ENCODE measurements at places on chromosomes 7 and 10.

DNA sequence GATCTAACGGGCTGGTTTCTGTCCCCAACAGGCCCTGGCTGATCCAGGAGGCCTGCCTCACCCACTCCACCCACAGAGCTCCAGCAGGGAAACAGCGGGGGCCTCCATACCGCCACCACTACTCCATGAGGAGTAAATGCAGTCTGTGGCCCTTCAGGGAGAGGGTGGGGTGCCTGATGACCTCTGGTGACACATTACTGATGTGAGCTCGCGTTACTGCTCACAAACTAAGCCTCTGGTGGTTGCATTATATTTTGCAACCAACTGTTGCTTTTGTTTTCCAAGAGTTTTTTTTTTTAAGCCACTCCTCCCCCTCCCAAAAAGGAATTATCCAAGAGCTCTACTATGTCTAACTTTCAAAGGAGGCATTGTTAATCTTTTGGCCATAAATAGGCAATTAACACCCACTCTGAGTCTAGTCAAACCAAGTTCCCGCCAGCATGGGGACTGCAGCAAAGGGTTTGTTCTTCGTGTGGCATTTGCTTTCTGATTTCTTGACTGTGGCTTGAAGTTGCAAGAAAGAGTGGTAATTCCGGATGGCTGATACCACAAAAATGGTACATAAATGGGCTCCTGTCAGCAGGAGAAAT lies 72.6 kb downstream of the FAM53B start:
- peak; percentile 56 for DNase-seq

DNA sequence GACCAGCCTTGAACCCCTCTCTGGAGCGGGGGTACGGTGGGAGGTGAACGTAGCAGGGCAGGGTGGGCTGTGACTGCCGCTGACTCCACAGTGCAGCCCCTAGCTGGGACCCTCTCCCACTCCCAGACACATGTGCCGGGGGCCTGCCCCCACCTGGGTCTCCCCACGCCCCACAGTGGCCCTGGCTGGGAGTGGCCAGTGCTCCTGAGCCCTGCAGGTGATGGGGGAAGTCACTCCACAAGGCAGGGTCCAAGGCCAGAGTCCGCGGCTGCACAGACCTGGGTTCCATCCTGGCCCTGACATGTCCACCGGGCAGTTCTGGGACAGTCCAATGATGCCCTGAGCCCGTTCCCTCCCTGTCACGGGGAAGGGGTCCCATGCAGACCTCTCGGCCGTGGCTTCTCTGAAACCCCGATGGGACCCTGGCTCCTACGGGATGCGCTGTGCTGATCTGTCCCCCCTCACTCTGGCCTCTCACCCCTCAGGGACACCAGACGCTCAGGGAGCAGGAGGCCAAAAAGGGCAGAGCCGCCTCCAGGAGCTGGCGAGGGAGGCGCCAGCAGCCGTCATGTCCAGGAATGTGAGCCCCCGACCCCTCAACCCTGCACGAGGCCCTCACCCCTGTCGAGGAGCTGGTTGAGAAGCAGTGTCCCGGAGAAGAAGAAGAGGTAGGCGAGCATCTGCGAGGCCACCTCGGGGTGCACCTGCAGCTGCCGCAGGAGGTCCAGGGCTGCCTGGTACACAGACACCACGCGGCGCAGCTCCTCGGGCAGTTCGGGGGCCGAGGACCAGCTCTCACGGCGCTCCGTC lies 40.4 kb downstream of the AP5Z1 start:
- DNase-seq, result no peak

- DNase-seq, result no peak
Measured at GRCh38 chr7:21023841-21024484, 237.3 kb upstream of the SP8 start.

DNA sequence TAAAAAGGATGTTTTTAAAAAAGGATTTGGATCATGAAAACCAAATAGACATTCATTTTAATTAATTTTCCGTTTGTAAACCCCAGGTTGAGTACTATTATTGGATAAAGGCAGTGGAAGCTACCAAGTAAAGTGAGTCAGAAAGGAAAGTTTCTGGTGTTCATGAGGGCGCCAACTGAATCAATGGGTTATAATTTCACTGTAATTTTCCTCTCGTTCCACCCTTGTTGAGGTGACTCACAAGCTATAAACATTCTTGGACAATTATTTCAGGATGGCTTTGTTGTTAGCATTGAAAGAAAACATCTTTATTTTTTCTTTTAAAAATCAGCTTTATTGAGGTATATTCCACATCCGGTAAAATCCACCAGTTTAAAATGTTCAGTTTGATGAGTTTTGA lies 5.1 kb upstream of the FAM133B start:
- no peak for DNase-seq

- no peak for DNase-seq
Measured at GRCh38 chr10:77029777-77030717, 607.6 kb downstream of the KCNMA1 start.

DNA sequence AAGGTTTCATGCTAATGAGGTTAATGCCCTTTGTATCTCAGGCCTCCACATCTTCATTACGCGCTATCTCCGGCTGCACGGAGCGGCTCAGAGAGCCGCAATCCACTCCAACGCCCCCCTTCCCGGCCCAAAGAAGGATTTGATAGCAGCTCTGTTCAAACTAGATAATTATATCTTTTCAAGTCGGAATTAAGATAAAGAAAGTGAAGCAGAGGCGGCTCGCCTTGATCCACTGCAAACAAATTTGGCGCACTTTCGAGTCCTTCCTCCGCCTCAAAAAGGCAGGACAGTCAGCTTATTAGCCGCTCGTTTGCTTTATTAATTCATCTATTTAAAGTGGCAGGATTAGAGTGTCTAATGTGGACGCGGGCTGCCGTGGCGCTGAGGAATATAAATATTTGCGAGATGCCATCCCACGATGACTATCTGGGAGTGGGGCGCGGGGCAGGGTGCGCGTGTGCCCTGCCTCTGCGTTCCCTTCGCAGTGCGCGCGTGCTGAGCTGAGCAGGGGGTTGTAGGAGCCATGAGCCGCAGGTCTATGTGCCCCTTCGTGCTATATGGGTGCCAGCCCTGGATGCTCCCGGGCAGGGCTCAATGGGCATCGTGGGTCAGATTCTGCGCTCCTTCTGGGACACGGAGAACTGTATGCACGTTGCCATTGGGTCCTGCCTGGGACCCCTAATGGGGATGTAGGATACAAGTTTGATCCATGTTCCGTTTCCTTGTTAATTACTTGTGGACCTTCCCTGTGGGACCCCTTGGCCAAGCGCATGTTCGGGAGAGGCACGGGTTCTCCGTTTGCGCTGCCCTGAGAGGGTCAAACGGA lies 9.0 kb downstream of the EMX2 start:
- no peak for DNase-seq

GRCh38 chr10:111093741-111094380 lies 17.0 kb downstream of the ADRA2A start:
- no peak for DNase-seq

DNA sequence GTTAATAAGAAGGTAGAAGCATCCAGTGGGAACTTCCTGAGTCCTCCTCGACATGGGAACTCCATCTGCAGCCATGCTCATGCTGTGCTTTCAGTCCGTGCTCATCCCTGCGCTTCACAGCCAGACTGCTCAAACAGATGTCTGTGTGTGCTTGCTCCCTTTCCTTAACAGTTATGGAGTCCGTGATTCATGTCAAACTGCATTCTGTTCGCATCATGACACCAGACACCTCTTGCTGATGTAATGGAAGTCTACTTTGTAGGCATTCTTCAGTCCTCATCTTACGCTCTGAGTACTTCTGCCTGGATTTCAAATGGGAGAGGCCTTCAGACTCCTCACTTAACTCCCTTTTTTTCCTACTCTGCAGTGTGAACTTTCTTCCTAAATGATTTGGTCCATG lies 304.9 kb downstream of the SUGCT start:
- DNase-seq, result no peak

DNA sequence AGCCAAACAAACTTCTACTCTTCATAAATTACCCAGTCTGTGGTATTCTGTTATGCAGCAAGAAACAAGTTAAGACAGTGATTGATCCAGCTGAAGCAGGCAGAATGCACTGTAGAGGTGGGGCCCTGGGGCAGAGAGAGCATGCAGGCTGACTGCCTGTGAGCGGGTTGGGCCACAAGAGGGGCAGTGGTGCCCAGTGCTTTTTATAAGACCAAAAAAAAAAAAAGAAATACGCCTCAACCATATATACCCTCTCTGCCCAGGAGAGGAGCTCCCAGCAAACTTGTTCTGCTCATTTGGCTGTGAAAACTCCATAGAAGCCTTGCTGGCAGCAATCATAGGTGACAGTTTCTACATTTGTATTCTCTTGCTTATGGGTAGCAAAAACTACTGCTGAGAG lies 104.7 kb downstream of the SORBS1 start:
- DNase-seq, result no peak

- peak; percentile 19 for DNase-seq
Measured at GRCh38 chr7:70775570-70776156, 356.3 kb upstream of the GALNT17 start.

- DNase-seq, result no peak
Measured at GRCh38 chr10:84221916-84222315, 3.4 kb downstream of the LRIT2 start.

GRCh38 chr7:5139998-5140397 lies 50.0 kb upstream of the WIPI2 start:
- no peak for DNase-seq

- no peak for DNase-seq
Measured at GRCh38 chr7:90896458-90896857, 300.3 kb downstream of the CDK14 start.

- peak; percentile 54 for DNase-seq
Measured at GRCh38 chr10:27742195-27743011, 3.2 kb downstream of the MKX start.

GRCh38 chr7:91446819-91447218 lies 182.6 kb downstream of the FZD1 start:
- DNase-seq, result no peak

- DNase-seq, result no peak
Measured at GRCh38 chr7:73952266-73952665, 75.7 kb upstream of the ELN start.

DNA sequence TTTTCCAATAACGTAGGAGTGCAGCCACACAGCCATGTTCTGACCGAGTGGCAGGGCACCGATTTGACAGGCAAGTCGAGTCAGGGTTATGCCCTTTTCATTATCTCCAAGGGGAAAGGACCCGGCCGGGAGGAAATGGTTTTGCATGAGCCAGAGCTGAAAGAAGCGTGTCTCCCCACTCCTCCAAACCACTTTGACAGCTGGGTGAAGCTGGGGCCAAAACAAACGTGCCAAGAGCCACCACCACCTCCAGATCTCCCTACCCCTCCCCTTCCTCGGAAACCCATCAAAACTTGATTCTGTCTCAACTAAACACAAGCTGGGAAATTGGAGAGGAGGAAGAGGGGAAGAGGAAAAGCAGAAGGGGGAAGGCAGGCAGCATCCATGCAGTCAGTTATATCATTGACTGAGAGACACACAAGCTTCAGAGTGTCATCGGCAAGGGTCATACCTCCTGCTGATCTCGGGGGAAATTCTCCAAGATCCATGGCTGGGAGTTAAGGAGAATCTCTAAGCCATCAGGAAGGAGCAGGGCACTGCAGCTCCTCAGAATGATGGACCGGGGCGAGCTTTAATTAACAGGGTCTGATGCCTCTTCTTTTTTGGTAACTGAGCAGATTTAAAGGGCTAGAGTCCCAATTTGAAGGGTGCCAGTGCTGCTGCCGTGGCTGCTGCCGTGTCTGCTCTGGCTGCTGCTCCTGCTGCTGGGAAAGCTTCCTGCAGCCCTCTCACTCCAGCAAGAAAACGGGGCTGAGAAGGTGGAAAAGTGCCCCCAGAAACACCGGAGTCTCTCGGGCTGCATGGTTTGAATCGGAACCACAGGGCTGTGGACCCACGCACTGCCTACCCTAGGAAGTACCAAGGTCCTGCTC lies 34.7 kb upstream of the CALN1 start:
- DNase-seq, result no peak
